ENCODE measurements at places on chromosomes 7 and 10.
A peak's percentile ranks its signal among the peaks of the same experiment; 100 is the strongest.

GRCh38 chr7:44515590-44516268 is 25.3 kb upstream of the NUDCD3 start:
- no peak for DNase-seq

DNA sequence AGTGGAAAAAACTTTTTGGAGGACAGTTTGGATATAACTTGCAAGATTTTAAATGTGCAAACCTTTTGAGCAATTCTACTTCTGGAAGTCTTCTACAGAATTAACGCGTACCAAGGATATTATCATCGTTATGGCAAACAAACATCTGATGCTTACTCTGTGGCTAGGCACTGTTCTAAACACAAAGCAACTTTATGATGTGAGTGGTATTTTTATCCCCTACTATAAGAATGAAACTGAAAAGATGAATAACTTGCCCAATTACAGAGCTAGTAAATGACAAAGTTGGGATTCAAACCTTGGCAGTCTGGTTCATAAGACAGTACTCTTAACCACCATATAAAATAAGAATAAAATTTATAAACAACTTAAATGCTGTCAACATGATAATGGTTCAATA is 15.8 kb downstream of the ASZ1 start:
- DNase-seq, result no peak

- DNase-seq, result no peak
Measured at GRCh38 chr10:5523796-5524574, 776 bp upstream of the CALML3 start.

GRCh38 chr10:4830551-4830950 is 4.5 kb downstream of the AKR1E2 start:
- DNase-seq, result no peak

DNA sequence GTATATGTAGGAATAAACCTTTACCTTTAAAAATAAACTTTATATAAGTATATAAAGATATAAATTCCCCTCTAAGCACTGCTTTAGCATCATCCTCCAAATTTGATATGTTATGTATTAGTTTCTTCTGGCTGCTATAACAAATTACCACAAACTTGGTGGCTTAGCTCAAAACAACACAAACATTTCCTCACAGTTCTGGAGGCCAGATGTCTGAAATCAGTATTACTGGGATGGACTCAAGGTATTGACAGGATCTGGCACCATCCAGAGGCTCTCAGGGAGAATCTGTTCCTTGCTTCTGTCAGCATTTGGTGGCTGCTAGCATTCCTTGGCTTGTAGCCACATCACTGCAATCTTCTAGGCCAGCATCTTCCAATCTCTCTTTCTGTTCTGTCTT is 6.7 kb upstream of the SCRN1 start:
- DNase-seq, result no peak

DNA sequence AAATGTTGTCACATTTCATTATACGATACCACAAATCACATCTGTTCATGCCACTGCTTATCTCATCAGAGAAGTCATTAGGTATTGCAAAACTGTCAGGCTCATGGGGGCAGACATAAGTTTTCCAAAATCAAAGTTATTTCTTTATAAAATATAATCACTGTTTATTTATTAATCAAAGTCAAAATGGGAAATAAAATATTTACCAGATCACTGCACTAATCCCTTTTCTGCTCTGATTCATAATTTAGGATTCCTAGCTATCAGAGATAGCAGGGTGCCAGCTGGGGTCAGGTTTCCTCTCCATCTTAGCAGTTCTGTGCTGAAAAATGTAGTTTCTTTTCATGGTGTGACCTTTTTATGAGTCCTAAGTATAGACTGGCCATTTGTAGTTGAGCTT is 117.7 kb upstream of the LANCL2 start:
- DNase-seq, result no peak

- DNase-seq, result no peak
Measured at GRCh38 chr10:104922810-104923209, 281.7 kb downstream of the SORCS3 start.

DNA sequence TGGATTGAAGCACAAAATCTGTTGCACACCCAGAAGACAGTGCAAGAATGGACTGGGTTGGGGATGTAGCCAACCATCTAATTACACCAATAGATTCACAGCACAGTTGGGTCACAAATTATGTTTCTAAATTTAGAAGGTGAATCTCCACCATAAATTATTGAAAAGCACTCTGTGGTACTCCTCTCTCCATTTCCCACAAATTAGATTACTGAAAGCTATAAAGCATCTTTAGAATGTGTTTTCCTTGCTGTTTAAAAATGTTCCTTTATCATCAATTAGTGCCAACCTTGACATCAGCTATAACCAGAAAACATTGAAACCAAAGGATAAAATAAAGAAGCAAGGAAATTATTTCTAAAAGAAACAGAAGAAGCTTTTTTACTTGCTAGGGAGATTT is 39.9 kb upstream of the HDAC9 start:
- DNase-seq, result no peak

- DNase-seq, result no peak
Measured at GRCh38 chr10:44607116-44607515, 222.2 kb upstream of the CXCL12 start.

DNA sequence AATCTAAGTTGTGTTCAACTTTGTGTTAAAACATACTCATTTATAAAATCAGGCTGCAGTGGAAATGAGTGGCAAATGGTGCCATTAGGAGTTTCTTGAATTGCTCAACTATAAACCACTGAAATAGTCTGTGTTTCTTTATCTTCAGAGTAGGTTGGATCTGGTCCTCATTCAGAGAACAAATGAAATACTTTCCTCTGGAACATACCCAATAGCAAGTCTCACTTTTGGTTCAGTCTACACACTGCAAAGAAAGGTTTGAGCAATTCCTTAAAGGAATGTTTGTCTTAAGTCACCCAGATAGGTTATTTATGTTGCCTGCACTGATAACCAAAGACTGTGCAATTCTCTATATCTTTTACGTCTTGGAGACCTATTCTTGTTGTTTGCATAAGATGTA is 62.5 kb downstream of the ABCB4 start:
- no peak for DNase-seq

DNA sequence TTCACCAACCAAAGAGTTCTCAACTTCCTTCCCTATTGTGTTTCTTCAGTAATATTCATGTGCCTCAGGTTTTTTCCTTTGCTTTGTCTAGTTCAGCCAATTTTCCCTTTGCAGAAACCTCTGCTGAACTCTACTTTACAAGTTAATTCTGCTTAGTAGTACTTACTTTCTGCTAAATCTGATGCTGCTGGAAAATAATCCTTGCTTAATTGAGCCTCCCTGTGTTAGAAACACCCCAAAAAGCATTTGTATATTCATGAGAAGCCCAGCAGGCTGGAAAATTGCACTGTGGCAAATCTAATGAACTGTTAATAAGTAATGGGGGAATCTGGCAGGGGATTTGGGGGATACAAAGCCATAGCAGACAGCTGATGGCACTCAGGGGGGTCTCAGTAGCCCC is 78.5 kb downstream of the CDCA7L start:
- no peak for DNase-seq

DNA sequence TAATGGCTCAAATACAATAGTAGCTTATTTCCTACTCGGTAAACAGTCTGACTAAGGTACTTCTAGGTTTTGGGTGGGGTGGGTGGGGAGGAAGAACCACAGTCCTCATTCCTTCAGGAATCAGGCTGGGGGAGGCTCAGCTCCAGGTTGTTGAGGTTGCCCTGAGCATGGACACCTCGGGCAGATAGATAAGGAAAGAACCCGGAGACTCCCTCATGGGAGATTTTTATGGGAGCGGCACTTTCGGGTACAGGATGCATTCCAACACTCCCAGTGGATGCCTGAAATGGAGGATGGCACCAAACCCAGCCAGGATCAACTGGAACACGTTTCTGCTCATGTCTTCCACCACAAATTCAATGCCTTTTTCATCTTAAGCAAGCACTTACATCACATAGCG is 5.5 kb upstream of the GSDME start:
- DNase-seq, result no peak

DNA sequence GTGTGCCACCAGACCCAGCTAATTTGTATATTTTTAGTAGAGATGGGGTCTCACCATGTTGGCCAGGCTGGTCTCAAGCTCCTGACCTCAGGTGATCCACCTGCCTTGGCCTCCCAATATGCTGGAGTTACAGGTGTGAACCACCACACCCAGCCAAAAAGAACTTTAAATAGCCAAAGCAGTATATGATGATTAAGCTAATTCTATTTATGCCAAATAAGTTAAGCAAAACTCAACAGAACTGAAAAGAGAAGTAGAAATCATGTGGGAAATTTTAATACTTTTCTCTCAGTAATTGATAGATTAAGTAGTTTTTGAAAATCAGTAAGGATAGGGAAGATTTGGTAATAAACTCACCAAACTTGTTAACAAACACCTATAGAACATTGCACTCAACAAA is 24.5 kb upstream of the RHEB start:
- DNase-seq, result no peak

DNA sequence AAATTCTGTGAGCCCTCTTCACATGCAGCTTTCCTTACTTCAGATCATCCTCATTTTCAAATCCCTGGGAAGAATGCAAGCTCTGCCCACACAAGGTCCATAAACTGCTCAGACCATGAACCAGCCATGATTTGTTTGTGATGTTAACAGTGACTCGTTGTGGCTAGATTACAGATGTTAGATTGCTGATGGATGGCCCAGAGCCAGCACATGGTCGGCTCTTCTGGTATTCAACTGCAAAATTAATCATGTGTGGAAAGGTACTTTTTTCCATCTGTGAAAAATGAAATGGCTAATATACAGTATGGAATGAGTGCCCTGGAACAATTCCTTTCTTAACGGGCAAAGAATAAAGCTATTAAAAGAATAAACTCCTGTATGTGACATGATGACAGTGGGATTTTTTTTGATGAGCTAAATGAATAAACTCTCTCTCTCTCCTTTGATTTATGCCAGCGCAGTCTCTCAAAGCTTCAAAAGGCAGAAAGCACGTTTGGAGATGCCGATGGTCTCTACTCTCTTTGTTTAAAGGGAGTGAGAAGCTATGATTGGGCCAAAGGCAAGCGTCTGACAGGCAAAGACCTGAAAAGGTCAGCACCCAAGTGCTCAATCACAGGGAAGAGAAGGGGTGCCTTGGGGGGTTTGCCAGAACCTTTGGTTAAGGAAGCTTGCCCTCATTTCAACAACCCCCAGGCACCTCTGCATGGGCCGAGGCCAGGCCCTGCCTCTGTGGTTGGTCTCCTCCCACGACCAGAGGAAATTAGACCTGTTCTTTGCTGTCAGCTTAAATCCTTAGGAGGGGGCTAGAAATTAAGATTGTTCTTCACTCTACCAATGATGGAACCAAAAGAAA is 444.0 kb upstream of the NFE2L3 start:
- DNase-seq, result no peak

DNA sequence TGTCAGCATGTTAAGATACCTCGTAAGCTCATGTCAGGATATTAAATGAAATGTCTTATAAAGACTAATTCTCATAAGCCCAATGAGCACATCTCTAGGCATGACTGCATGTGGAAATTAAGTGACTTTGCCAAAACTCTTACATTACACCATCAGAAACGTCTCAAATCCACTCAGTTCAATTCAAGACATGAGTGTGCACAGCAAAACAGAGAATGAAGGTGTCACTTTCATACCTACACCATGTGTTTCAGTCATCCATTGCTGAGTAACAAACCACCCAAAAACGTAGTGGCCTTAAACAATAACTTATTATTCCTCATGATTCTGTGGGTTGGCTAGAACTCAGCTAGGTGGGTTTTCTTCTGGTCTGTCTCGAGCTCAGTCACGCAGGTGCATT is 99.8 kb downstream of the ATE1 start:
- no peak for DNase-seq

GRCh38 chr10:13722747-13723653 is 136.2 kb downstream of the PRPF18 start:
- no peak for DNase-seq

- DNase-seq, result no peak
Measured at GRCh38 chr10:87794285-87794684, 23.7 kb downstream of the ATAD1 start.

- DNase-seq, result no peak
Measured at GRCh38 chr10:88920986-88921593, 31.5 kb downstream of the ACTA2 start.

- DNase-seq, result no peak
Measured at GRCh38 chr7:36082910-36083309, 70.1 kb upstream of the EEPD1 start.

DNA sequence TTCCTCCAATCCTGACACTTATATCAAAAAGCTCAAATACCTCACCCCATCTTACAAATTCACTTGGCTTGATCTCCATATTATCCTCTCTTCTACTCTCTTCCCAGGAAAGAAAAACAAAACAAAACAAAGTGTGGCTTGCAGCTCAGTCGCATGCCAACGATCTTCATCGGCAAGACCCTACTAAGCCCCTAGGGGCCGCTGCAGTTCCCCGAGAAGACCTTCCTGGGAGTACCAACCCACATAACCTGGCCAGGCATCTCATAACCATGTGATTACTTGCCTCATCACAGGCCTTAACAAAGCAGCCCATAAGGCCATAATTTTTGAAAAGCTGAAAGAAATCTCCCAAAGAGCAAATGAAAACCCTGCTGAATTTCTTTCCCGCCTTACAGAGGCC is 103.7 kb downstream of the ZNF92 start:
- DNase-seq, result no peak

GRCh38 chr7:148447221-148447849 is 143.2 kb upstream of the C7orf33 start:
- DNase-seq, result no peak

DNA sequence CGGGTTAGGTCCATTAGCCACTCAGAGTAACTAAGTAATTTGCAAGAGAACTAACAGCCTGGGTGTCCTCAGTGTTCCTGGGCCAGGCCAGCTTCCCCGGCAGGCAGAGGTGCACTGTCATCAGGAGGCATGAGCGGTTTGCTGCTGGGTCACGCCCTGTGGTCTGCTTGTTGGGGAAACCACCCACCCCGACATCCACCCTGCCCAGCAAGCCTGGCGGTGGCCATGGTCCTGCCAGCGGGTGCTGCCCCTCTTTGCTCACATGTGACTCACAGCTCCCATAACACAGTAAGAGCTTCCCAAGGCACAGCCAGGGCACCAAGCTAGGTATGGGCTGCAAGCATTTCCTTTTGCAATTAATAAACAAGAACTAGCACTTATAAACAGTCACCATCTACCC is 75.9 kb downstream of the RGS10 start:
- peak; percentile 39 for DNase-seq

DNA sequence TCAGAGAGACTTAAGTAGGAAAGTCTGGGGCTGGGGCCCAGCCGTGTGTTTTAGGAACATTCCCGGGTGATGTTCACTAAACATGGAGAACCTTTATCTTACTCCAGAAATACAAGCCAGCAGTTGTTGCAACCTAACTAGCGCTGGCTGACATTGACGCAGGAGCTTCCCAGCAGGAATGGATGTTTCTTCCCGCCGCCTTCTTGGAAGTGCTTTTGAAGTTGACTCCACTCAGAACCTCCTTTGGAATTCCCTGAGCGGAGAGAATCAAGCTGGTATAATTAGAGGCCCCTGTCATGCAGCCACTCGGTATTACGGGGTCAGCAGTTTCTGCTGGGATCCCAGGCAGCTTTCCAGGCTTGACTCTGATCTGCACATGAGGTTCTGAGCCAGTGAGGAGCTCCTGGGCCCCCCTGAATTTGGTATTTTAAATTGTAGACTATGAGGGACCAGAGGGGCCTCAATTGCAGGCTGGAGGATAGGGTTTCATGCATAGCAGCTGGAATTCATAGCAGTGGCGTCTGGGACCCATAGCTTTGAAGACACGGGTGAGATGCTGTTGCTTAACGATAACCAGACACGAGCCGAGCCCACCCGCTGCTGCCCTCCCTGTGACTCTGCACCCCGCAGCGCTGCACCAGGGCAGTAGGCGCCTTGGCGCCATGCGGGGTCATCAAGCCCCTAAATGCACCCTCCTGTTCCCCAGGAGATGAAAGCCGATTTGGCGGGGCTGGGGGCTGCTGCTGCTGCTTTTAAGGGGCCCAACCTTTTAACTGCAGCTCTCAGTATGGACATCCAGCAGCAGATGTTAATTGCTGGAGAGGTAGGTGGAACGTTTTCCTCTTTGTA is 61.8 kb downstream of the EEPD1 start:
- DNase-seq, result no peak

All from activated effector memory CD4-positive, alpha-beta T cell treated with Interleukin-2 at 50 U/mL for 16 hours (primary cell).